ENCODE measurements at places on chromosomes 13 and 19.

GRCh38 chr19:51824281-51825005, 29.5 kb downstream of the FPR3 start:
- no peak for DNase-seq

GRCh38 chr19:16070366-16070990, 5.8 kb upstream of the TPM4 start:
- no peak for DNase-seq

- DNase-seq, result no peak
Measured at GRCh38 chr13:114225610-114226009, 9.1 kb upstream of the CDC16 start.

DNA sequence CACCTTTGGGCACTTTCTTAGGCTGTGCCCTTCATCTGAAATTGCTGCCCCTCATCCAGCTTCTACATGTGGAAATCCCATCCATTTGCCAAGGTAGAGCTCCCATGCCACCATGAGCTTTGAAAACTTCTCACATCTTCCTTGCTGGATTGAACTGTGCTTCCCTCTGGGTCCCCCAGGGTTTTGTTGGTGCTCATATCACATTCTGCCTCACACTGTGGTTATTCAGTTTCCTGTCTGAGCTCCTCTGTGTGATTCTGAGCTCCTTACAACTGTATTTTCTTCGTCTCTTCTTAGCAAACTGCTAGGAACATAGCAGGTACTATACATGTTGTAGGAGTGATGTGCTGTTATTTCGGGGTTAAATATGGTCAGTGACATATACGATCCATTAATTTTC, 74.9 kb upstream of the KL start:
- DNase-seq, result no peak

GRCh38 chr19:13599681-13600080, 93.4 kb upstream of the CACNA1A start:
- no peak for DNase-seq

DNA sequence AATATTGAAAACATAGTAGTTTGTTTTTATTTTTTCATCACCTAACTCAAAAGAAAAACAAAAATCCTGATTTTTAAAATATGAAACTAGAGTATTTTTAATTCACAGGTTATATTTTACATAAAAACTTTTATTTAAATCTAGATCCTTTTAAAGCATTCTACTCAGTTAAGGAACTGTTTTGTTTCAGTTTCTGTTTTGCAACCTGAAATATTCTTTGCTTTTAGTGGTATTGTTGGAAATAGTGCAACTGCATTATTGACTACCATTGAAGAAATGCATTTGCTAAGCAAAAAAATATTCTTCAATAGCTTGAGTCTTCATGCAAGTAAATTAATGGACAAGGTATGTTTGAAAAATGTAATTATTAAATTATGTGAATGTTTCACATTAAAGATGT, 43.8 kb downstream of the COG6 start:
- DNase-seq, result no peak

GRCh38 chr19:2215281-2215751, 20.8 kb downstream of the PLEKHJ1 start:
- DNase-seq, result no peak

- no peak for DNase-seq
Measured at GRCh38 chr13:100872761-100873160, 198.2 kb upstream of the TMTC4 start.

- DNase-seq, result no peak
Measured at GRCh38 chr19:1577929-1578618, 9.9 kb upstream of the MEX3D start.

- DNase-seq, result no peak
Measured at GRCh38 chr13:67557642-67558241, 327.6 kb upstream of the PCDH9 start.

GRCh38 chr13:23985060-23985459, 87.8 kb upstream of the C1QTNF9B start:
- no peak for DNase-seq

GRCh38 chr19:18385675-18386542, at the start of gene GDF15:
Gene GDF15, plus strand, starts transcription at chr19:18386158. Its CDS starts 32 bp downstream, at chr19:18386190.
- DNase-seq, result peak; percentile 82

- no peak for DNase-seq
Measured at GRCh38 chr19:42249149-42249750, 5.7 kb downstream of the ERF start.

DNA sequence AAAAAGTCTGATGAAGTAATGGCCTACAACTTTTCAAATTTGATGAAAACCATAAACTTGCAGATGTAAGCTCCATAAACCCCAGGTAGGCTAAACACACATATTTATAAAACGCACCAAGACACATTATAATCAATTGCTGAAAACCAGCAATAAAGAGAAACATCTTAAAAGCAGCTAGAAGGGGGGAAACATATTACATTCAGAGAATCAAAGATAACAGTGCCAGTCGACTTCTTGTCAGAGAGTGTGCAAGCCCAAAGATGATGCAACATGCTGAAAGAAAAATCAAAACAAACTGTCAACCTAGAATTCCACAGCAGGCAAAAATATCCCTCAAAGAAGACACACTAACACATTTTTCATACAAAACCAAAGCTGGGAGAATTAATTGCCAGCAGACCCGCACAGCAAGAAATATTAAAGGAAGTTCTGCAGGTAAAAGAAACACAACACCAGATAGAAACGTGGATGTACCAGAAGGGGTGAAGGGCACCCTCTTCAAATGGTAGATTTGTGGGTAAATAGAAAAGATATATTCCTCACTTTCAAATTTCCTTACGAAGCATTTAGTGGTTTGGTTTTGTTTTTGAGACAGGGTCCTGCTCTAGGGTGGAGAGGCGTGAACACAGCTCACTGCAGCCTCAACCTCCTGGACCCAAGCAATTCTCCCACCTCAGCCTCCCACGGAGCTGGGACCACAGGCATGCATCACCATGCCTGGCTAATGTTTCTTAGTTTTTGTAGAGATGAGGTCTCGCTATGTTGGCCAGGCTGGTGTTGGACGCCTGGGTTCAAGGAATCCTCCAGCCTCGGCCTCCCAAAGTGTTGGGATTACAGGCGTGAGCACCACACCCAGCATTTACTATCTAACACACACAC, 16.5 kb upstream of the ATP1A3 start:
- no peak for DNase-seq

GRCh38 chr19:5880604-5881078, 10.3 kb upstream of the FUT5 start:
- DNase-seq, result no peak

DNA sequence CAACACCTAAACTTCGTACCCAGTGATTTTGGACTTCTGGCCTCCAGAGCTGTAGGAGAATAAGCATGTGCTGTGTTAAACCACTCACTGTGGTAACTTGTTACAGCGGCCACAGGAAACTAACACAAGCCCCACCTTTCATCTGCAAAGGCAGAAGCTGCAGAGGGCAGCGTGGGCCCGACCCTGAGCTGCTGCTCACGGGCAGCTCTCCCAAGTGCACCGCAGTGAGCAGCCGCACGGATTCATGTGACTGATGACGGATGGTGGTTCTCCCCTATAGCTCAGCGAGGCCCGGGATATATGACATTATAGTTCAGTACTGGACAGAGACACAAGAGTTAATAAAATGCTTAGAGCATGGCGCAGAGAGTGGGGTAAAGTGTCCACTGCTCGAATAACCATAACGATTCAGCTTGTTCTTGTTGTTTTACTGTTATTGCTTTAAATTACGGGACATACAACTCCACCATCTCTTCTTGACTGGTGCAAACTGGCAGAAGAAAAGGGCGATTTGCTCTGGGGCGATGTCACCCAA, 21.9 kb downstream of the VRK3 start:
- DNase-seq, result no peak

DNA sequence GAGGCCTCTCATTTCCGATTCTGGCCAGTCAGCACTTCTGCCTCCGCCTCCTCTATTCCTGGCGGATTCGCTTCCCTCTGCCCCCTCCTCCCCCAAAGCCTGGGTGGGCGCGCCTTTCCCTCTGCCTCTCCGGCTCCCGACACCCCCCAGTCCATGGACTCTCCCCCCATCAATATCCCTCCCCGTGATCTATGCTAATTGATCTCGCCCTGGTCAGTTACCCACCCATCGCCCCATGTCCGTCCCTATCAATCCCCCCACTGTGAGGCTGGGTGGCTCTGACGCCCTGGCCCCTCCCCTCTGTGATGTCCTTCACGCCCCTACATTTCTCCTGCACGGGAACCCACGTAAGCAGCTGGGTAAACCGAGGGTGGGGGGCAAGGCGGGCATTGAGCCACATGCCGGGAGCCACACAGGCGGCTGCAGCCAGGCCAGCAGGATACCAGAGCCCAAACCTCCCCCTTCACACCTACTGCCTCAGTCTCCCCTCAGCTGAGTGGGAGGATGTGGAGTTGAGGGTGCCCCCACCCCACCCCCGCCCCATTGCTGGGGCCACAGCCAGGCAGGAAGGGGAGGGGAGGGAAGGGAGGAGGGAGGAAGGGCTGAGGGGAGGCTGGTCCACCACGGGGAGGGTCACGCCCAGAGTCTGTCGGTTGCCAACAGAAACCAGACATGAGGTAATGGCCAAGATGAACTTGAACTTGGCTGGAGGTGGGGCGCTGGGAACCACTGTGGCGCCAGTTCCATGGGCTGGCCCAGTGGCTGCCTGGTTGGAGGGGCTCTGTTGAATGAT, 21.0 kb downstream of the SMIM24 start:
- no peak for DNase-seq

Data from HEK293T (cell line).